ENCODE measurements at places on chromosomes 2 and 18. TPM values are rescaled to one million over a fixed set of nuclear protein-coding genes. Genes with fewer than 3 reads are reported as not detected.

Gene SCG2
- total RNA-seq: 2.3 TPM

Gene ZAP70
- 3.1 TPM for total RNA-seq

Gene RUFY4
- total RNA-seq: not detected

Gene CCDC74B
- 7.1 TPM for total RNA-seq

Gene CD226
- 0.84 TPM for total RNA-seq

Gene UNC80
- total RNA-seq: 0.55 TPM

Gene PSMD14
- total RNA-seq: 48.0 TPM

Gene PXDN
- 292 TPM for total RNA-seq

Gene RTP5
- not detected for total RNA-seq

Gene TIGD1
- total RNA-seq: 11.2 TPM
